ENCODE measurements at places on chromosomes 1 and 21.

- DNase-seq, result no peak
Observed at GRCh38 chr21:14454016-14455009, 71.4 kb upstream of the HSPA13 start.

GRCh38 chr1:116915086-116915661 lies 5.5 kb downstream of the PTGFRN start:
- DNase-seq, result no peak

GRCh38 chr1:9413877-9414213 lies 121.2 kb downstream of the SPSB1 start:
- DNase-seq, result no peak

- no peak for DNase-seq
Observed at GRCh38 chr1:23578311-23578996, 19.2 kb upstream of the ID3 start.

- DNase-seq, result no peak
Observed at GRCh38 chr1:31510853-31511789, 65.2 kb upstream of the TINAGL1 start.

GRCh38 chr1:6882414-6882813 lies 97.2 kb downstream of the CAMTA1 start:
- DNase-seq, result no peak

- no peak for DNase-seq
Observed at GRCh38 chr21:25822981-25823380, 88.2 kb downstream of the GABPA start.

DNA sequence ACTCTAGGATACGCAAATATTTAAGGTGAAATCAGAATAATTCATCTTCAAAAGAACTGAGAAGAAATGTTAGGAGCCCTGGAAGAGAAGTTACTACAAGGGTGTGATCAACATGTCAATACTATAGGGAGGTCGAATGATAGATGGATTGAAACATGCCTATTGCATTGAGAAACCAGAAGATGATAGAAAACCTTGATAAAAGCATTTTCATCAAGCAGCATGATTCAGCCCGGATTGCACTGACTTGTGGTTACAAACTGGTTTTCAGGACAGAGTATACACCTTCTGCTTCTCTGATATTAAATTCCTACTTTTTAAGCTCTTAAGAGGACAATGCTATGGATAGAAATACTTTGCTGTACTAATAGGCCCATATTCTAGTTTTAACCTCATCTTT lies 164.2 kb downstream of the FMN2 start:
- DNase-seq, result no peak

GRCh38 chr1:93617670-93618499 lies 63.8 kb downstream of the BCAR3 start:
- DNase-seq, result no peak

DNA sequence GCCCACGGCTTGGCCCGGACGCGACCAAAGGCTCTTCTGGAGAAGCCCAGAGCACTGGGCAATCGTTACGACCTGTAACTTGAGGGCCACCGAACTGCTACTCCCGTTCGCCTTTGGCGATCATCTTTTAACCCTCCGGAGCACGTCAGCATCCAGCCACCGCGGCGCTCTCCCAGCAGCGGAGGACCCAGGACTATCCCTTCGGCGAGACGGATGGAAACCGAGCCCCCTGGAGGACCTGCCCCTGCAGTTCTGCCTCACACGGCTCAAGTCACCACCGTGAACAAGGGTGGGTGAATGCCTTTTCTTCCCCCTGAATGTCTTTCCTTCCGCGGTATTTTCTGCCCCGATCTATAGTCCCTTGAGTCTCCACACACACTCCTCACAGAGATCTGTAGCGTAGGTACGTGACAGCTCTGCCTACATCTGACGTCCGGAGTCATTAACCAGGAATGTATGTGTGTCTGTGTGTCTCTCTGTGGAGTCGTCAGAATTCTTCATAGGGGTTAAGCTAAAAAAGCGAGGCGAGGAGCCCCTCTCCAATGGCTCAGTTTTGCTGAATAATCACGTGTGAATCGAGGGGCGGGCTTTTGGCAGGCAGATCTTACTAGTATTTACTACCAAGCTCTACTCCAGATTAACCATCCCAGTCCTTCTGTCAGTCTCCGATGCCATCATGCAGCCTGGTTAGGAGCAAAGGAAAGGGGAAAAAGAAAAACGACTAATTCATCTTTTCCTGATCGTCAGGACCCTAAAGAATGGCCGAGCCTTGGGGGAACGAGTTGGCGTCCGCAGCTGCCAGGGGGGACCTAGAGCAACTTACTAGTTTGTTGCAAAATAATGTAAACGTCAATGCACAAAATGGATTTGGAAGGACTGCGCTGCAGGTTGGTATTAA lies at the start of gene CDKN2C:
CDKN2C (plus strand) TSS at position 635 of the 898 bp plus-strand sequence; CDS start at position 759, 124 bp downstream.
- DNase-seq, result peak; percentile 93

DNA sequence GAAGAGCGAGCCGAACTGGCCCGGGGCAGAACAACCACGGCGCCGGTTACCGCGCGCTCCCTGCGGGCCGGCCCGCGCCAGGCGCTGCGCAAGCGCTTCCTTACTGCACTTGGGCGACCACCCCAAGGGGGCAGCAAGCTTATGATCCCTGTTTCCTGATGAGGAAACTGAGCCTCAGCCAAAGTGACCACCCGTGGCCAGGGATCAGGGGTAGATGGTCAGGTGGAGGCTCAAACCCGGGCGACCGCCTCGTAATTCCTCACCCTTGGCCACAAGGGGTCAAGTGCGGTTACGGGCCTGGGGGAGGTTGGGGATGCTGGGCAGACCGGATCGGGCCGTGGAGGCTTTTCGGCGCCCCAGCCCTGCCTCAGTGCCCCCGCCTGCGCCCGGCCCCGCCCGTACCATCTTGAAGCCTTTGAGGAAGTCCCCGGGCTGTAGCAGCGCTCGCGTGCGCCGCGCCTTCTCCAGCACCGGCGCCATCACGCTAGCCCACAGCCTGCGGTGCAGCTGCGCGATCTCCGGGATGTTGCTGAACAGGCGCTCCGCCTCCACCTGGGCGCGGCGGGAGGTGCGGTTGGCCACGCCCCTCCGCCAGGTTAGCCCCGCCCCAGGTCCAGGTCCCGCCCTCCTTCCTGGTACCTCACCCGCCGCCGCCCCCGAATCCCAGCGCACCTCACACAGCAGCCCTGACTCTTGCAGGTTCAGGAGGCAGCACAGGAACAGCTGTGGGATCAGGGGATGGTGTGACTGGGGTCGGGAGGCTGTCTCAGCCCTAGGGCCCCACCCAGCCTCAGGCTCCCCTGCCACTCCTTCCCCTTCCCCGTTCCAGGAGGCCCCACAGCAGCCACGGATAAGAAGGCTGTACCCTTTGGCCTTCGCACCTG lies 5.4 kb upstream of the TNFRSF25 start:
- DNase-seq, result no peak

DNA sequence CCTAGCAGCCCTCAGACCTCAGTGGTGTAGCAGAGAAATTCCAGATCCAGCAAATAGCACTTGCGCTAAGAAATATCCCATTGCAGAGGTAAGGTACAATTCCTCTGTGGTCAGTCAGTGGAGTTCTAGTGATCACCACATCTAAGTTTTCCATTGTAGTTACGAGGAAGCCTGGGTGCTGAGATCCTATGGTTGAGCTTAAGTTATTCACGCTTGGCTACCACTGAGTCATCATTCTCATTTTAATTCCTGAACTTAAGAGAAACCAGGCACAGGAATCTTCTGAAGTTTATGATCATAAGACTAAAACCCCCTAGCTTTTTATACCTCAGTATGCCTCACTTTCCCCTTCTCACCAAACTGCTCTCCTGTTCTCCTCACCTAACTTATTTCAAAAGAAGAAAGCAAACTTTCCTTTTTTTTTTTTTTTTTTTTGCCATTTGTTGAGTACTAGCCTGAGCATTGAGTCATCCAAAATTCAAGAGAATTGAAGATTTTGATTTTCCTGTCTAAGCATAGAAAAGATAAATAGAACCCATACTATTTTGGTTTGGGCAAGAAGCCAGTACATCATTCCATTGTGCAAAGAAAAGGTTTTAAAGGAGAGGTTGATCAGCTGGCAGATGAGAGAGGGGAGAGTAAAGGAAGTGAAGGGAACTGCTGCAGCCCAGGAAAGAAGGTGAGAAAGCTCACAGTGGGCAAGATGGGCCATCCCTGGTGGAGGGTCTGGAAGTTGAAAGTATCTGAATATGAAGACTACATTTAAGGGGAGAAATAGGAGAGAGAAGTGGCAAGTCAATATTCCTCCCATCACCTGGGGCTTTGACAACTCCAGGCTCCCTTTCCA lies 39.9 kb downstream of the SERBP1 start:
- DNase-seq, result no peak

- DNase-seq, result no peak
Observed at GRCh38 chr1:70666381-70667140, 255.5 kb downstream of the CTH start.

DNA sequence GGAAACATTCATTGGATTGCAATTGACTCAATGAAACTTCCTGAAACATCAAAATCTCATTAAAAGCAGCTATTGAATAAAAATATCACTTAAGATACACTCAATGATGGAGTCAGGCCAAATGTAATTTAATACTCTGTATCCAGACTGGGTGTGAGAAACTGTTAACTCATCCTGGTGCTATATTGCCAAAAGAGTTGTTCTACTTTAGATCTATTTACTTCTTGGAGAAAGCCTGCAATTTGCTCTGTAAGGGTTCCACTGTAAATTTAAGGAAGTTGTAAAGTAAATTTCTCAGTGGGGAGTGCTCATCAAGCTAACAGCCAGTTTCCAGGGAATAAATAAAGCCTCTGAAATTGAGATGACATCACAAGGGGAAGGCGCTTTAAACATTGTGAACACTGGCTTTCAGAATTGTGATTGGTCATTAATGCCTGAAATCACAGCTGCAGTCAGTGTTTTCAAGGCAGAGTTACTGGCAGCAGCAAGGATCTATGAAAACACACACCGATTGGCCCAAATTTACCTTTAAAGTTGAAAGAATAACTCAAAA lies 91.4 kb downstream of the OLFM3 start:
- peak; percentile 76 for DNase-seq

- no peak for DNase-seq
Observed at GRCh38 chr21:42218836-42219605, at the start of gene ABCG1. TSS of gene ABCG1 (plus strand) at chr21:42219140. CDS start at chr21:42219263, 123 bp downstream.

GRCh38 chr1:225835856-225836255 lies 25.9 kb downstream of the EPHX1 start:
- no peak for DNase-seq

- no peak for DNase-seq
Observed at GRCh38 chr1:76082062-76082461, 7.5 kb downstream of the ST6GALNAC3 start.

DNA sequence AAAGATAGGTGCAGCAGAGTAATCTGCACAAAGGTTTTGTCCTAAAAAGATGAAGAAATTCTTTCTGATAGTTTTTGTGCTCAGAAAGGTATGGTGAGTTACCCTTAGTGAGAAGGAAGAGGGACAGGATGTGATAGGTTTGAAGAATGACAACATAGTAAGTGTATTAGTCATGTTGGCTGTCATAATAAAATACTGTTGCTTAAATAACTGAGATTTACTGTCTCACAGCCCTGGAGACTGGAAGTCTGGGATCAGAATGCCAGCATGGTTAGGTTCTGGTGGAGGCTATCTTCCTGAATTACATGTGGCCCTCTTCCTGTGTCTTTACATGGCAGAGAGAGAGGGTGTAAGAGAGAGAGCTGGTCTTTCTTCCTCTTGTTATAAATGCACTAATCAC lies 965.2 kb downstream of the TTLL7 start:
- DNase-seq, result no peak

DNA sequence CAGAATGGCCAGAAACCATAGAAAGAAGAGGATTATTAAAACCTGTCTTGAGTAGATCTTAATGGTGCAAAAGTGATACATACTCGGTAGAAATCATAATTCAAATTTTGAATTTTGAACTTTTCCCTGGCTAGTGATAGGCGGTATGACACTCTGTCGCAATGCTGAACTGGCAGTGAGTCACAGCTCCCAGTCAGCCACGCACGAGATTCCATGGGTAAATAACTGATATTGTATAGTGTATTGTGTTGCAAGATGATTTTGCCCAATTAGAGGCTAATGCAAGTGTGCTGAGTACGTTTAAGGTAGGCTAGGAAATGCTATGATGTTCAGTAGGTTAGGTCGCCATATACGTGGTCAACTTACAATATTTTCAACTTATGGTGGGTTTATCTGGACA lies 207.0 kb downstream of the SIPA1L2 start:
- DNase-seq, result no peak

DNA sequence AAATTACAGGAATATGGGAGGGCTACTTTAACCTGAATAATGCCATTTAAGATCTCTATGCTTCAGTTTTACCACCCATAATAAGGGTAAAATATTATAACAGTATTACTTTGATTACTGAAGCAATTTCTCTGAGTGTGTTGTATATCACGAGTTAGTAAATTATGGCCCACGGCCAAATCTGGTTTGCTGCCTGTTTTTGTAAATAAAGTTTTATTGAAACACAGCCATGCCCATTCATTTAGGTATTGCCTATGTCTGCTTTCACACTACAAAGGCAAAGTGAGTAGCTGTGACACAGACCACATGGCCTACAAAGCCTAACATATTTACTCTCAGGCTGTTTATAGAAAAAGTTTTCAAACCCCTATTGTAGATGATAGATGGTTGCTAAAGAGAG lies 156.8 kb downstream of the CDC42BPA start:
- no peak for DNase-seq

DNA sequence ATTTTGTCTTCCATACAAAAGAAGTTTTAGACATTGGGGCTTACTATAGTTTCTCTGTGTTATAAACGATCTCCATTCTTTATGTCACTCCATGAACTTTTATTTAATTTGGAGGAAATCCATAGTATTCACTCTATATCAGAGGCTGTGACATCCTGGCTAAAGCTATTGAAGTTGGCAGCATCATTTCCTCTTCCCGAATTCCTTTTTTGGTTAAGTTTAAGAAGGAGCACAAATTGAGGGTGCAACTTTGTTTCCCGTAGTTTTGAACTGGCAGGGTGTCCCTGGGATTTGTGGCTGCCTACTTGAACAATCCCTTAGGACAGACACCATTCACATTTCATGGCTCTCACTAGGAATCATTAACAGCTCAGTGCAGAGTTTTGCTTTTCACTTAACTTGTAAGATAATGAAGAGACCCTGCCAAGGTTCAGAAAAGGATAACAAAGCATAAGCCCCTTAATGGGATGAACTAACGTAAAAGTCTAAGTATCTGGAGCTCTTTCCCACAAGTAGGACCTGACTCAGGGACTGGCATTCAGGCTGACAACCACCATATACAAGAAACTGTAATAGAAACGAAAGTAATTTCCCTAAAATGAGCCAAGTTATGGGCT lies 13.9 kb downstream of the S1PR1 start:
- no peak for DNase-seq

DNA sequence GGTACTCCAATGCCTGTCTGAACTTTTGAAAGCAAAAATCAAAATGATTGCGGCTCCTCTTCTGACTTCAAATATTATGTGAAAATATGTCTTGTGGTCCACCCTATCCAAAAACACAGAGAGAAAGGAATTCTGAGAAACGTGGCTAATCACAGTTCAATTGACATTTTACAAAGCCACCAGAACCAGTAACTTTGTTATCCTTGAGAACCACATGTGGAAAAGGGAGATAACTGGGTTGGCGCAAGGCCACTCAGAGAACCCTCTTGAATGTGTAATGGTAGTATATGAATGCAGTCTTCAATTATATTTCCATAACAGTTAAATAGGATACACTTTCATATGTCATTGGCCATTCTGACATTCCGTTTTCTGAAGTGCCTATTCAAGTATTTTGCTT lies 1030.0 kb upstream of the TMPRSS15 start:
- no peak for DNase-seq

Data from NCI-H2081 treated with DMSO at 0.1 percent for 48 hours (cell line).